HTR-8/SVneo (cell line): ENCODE measurements at places on chromosomes 7 and 10.

GRCh38 chr7:107559864-107560263, 3.9 kb downstream of the COG5 start:
- no peak for DNase-seq

DNA sequence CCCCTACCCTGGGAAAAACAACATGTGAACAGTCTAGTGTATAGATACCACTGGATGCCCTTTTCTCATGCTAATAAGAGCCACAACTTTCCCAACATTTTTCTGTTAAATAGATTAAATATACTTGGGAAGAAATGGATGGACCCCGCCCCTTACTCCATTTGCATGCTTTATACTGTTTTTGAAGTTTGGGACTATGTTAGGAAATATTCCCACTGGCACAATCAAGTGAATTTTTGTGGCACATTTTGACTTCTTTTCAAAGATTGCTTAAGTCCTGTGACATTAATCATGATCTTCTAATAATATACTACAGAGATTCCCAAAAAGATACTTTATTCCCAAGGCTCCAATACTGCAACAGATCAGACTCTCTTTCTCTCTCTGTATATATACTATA, 216.6 kb downstream of the TWIST1 start:
- no peak for DNase-seq

GRCh38 chr10:116636976-116637375, 16.2 kb downstream of the PNLIPRP2 start:
- DNase-seq: no peak

- no peak for DNase-seq
Measured at GRCh38 chr10:133401981-133402725, 8.2 kb downstream of the MTG1 start.

GRCh38 chr10:24869354-24870015, 82.9 kb downstream of the PRTFDC1 start:
- no peak for DNase-seq

DNA sequence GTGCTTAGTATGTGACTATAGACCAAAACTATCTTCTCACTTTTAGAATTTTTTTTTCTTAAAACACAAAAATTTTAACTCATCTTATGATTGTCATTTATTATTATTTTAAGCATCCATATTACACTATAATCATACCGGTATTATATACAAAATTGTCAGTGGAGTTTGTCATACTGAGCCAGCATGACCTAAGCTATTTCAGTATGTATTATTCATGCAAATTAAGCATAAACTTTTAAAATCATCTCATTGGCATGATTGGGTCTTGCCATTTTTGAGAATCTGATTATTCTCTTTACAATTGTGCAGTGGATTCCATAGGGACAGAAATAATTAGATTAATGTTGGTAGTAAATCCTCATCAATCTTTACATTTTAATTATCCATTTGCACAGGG, 46.2 kb upstream of the STMP1 start:
- DNase-seq: no peak

DNA sequence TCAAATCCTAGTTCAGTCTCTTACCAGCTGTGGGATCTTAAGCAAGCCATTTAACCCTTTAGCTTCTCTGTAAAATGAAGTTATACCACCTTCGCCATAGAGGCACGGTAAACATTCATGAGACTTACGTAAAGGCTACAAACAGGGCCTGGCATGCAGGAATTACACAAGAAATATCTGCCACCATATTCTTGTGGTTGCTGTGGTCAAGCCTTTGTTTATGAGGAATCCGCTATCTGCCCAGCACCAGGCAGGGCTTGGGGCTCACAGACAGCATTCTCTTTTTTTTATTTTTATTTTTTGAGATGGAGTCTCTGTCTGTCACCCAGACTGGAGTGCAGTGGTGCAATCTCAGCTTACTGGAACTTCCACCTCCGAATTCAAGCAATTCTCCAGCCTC, 9.9 kb downstream of the AIFM2 start:
- DNase-seq: no peak

GRCh38 chr7:10803720-10804119, 170.0 kb upstream of the PHF14 start:
- DNase-seq: no peak

- DNase-seq: no peak
Measured at GRCh38 chr7:11638011-11638774, 193.8 kb downstream of the THSD7A start.
